ENCODE measurements at places on chromosomes 5 and 9. TPM values are rescaled to one million over a fixed set of nuclear protein-coding genes. Genes with fewer than 3 reads are reported as not detected.

Gene PRSS3
- total RNA-seq, result not detected

Gene CDH12
- 0.11 TPM for total RNA-seq

Gene MAMDC2
- total RNA-seq, result 3.4 TPM

Gene SGCD
- 4.0 TPM for total RNA-seq

Gene TRMO
- total RNA-seq, result 24.8 TPM

Gene GPR150
- 9.6 TPM for total RNA-seq

Gene TAF11L5
- not detected for total RNA-seq

Gene F12
- not detected for total RNA-seq

Gene PRRX2
- 112 TPM for total RNA-seq

Gene FGF1
- total RNA-seq, result 23.5 TPM

Gene PTGER4
- total RNA-seq, result 48.3 TPM

Gene AJM1
- 5.9 TPM for total RNA-seq

Gene ZDHHC11B
- 0.64 TPM for total RNA-seq

Gene GTF3C4
- total RNA-seq, result 9.8 TPM

Gene DEPDC1B
- 2.4 TPM for total RNA-seq

Measured in ascending aorta (tissue), 2 donors.